GM12878 (cell line): ENCODE measurements at places on chromosomes 7 and 10.

DNA sequence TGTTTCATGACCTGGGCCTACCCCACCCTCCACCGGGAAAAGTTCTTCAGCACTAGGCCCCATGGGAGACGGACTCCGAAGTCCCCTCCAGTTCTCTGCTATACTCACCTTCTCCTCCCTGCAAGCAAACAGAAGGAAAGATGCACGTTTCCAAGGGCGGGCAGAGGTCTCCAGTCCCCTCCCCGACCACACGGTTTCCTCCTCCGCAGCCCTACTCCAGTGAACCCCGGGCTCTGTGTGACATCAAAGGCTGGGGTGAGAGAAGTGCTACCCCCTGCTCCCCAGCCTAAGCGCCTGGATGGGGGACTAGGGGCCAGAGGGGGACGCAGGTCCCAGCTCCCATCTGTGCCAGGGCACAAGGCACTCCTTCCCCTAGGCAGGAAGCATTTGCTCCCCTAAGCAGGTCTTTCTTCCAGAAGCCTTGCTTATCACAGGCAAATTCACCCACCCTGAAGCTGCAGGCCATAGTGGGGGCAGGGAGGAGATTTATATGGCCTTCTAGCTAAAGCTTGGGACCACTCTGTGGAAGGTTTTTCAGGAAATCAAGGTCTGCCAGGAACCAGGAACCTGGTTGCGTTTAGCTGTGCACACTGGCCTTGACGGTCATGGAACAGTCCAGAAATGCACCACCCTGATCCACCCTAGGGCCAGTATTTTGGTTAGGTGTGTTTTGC, 52.8 kb downstream of the ASB13 start:
- DNase-seq: no peak

DNA sequence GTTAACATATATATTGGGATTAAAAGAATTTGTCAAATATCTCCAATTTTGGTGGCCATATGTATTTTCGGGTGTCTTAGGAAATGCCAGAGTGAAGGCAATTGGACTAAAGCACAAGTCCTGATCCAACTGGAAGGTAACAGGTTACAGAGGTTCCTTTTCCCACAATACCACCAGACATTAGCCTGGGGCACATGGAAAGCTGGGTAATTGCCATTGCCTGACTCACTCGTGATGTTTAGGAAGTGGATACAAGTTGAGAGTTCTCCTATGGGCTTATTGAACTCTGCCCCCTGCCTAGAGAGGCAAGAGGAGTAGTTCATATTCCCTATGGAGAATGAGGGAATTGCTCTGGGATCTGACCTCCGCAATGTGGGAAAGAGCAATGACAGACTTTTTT, 5.7 kb downstream of the DNAH11 start:
- no peak for DNase-seq

DNA sequence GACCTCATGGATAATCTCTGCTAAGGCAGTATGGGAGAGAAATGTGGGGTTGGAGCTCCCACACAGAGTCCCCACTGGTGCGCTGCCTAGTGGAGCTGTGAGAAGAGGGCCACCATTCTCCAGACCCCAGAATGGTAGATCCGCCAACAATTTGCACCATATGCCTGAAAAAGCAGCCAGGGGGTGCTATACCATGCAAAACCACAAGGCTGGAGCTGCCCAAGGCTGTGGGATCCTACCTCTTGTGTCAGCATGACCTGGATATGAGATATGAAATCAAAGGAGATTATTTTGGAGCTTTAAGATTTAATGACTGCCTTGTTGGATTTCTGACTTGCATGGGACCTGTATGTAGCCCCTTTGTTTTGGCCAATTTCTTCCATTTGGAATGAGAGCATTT, 27.0 kb upstream of the SAMD9L start:
- no peak for DNase-seq

DNA sequence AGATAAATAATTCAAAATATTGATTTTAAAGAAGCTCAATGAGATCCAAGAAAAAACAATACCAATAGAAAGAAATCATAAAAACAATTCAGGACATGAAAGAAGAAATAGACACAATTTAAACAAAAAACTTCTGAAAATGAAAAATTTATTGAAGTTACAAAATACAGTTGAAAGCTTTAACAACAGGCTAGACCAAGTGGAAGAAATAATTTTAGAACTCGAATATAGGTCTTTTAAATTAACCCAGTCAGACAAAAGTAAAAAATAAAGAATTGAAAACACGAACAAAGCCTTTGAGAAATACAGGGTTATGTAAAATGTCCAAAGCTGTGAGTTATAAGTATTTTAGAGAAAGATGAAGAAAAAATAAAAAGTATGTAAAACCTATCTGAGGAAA, 152.4 kb upstream of the SMIM30 start:
- DNase-seq: no peak

GRCh38 chr10:125768219-125768855, 7.3 kb downstream of the MMP21 start:
- no peak for DNase-seq

- no peak for DNase-seq
These were observed 1.1 kb upstream of the GPRIN2 start for GRCh38 chr10:46557319-46558121.

DNA sequence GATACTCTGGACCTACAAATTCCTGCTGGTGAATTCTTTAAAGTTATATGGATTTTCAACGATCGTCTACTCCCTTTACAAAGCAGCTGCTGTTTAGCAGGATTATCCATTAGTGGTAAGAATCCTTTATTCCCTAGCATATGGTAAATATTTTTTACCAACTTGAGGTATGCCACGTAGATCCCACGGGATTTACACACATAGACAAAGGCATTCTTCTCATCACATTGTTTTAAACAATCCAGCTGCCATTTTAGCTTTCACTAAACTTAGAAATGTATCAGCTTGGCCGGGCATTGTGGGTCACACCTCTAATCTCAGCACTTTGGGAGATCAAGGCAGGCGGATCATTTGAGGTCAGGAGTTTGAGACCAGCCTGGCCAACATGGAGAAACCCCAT, 148.0 kb upstream of the SH2B2 start:
- no peak for DNase-seq

DNA sequence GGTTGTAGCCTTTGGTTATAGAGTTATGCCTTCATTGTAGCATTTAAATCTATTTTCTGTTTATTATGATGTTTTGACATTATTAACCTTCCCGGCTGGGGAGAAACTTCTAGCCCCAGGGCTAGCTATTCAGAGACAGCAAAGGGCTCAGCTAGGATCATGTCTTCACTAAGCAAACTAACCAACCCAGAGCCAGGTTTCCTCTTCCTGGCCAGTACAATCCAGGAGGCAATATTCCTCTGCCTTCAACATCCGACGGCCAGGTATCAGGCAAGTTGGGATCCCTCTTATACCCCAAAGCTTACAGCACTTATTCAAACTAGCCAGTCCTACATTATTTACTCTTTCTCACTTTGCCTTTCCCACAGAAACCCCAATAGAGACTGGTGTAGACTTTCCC, 1060.7 kb upstream of the GHITM start:
- DNase-seq: no peak

DNA sequence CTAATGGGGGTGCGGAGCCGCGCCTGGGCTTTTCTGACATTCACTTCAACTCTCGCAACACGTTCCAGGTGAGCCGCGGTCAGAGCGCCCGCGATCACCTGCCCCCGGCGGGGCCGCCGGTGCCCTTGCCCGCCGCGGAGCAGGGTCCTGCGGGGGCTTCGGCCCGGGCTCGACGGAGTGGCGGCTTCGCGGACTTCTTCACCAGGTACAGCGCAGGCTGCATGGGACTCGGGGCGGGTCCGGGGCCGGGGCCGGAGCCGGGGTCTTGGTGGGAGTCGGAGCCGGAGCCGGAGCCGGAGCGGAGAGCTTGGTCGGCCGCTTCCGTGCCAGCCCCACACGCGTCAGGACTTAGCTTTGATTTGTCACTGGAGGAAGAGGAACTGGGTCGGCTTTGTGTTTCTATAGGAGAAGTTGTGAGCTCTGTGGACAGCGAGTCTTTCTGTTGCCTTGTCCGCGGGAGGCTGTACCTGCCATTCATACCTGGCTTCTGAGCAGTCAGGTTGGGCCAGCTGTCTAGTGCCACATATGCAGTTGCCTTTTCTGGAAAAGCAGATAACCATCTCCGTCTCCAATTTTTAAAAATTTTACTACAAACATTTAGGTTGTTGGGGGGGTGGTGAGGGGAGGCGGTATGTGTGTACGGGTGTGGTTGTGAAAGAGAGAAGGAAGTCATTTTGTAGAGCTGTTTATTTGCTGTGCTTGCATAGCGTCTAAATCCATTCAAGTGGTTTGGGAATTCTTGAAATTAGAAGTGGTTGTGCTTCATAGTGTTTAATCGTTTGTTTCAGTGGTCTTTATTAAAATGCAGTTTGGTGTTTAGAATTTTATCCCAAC, 1.3 kb downstream of the TBC1D12 start:
- peak; percentile 47 for DNase-seq

GRCh38 chr10:132583456-132583855, 45.9 kb downstream of the INPP5A start:
- no peak for DNase-seq

GRCh38 chr7:90717296-90718060, 121.4 kb downstream of the CDK14 start:
- no peak for DNase-seq

GRCh38 chr10:25707572-25707971, 226.5 kb upstream of the MYO3A start:
- DNase-seq: no peak

- no peak for DNase-seq
These were observed 39.5 kb downstream of the HABP2 start for GRCh38 chr10:113592380-113592779.

DNA sequence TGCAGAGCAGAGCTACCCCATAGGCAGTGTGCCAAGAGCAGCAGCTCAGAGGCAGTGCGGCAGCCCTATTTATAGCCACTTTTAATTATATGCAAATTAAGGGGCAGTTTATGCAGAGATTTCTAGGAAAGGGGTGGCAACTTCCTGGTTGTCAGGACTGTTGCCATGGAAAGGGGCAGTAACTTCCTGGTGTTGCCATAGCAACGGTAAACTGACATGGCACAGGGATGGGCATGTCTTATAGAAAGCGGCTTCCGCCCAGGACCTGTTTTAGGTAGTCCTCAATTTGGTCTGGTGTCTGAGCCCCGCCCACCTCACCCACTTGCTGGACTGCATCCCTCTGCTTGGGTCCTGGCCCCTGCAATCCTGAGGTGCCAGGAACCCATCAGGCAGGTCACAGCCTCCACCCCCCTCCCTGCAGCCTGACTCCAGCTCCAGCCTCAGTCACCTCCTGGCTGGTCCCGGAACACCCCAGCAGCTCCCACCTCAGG, 115.8 kb downstream of the TMEM130 start:
- DNase-seq: no peak
